ENCODE measurements at places on chromosomes 2 and 18.

GRCh38 chr18:25799231-25799630 lies 291.2 kb downstream of the SS18 start:
- no peak for DNase-seq

GRCh38 chr2:241129086-241129871 lies 20.0 kb downstream of the PASK start:
- no peak for DNase-seq

- no peak for DNase-seq
Measured at GRCh38 chr18:46754661-46755292, 2.1 kb downstream of the ST8SIA5 start.

DNA sequence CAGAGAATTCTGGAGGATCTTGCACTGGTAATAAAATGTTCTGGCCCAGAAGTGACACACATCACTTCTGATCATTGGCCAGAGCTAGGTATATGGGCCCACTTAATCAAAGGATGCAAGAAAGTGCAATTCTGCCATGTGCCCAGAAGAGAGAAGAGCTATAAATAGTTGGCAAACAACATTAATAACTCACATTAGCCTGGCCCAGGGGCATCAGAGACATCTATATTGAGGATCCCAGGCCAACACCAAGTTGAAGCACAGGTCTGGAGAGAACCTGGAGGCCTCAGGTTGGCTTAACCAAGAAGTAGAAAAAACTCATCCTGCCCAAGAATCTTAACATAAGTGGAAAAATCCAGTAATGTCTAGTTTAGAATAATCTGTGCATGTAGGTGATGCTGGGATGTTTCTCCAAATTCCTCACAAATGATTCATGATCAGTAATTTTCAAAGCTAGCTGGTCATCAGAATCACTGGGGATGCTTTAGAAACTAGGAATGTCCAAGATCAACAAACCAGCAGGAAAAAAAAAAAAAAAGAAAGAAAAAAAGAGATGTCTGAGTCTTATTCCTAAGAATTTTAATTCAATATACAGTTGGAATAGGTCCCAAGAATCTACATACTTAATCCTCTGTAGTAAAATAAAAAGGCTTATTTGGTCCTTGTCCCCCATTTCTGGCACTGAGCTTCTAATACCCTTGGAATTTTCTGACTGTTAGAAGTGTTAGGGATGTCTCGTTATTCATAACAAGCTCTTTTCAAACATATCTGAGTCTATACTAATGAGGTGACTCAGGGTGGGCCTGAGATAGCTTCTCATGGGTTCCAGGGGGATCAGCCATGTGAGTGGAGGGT lies 35.0 kb upstream of the EVA1A start:
- no peak for DNase-seq

GRCh38 chr18:13558124-13558523 lies 168.2 kb downstream of the FAM210A start:
- DNase-seq, result no peak

DNA sequence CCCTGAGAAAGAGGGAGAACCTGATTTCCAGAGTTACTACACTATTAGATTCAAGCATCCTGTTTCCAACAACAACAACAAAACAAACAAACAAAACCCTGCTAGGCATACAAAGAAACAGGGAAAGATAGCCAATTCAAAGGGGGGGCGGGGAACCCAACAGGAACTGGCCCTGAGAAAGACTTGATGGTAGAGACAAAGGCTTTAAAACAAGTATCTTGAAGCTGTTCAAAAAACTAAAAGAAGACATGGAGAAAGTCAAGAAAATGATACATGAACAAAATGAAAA lies 147.1 kb downstream of the THADA start:
- no peak for DNase-seq

GRCh38 chr2:2862386-2862785 lies 515.2 kb downstream of the EIPR1 start:
- DNase-seq, result no peak
